ENCODE measurements at places on chromosomes 3 and 15. TPM values are rescaled to one million over a fixed set of nuclear protein-coding genes. Genes with fewer than 3 reads are reported as not detected.

GRCh38 chr15:74752531-74752930 lies 3.9 kb downstream of the CYP1A2 start:
- no peak for DNase-seq
- peaks cover 13% of the 10 kb centered on the region for H3K27me3 ChIP-seq

GRCh38 chr3:42752961-42753360 lies 20.1 kb downstream of the CCDC13 start:
- no peaks in the 10 kb centered on the region for H3K27me3 ChIP-seq
- no peak for DNase-seq
- H3K36me3 ChIP-seq: no peaks in the 10 kb centered on the region

DNA sequence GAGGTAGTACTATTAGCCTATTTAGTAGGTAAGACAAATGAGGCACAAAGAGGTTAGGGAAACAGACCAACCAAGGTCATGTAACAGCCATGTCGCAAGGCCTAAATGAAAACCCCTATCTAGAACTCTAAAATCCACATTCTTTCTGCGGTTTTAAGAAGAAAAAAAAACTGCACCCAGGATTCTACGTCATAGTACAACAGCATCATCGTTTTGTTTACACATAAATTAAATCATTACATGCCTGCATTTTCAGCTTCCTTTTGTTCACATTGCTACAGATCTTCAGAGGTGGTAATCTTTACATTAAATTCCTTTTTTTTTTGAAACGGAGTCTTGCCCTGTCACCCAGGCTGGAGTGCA lies 548 bp upstream of the PSMD6 start:
- H3K36me3 ChIP-seq: peaks cover 29% of the 10 kb centered on the region
- H3K4me3 ChIP-seq: peak overlapping the region; percentile 78
- H3K27ac ChIP-seq: peak overlapping the region; percentile 84
- peaks cover 24% of the 10 kb centered on the region for H3K27me3 ChIP-seq
- H3K4me1 ChIP-seq: peaks cover 8% of the 10 kb centered on the region

The LTF gene
- not detected for total RNA-seq

DNA sequence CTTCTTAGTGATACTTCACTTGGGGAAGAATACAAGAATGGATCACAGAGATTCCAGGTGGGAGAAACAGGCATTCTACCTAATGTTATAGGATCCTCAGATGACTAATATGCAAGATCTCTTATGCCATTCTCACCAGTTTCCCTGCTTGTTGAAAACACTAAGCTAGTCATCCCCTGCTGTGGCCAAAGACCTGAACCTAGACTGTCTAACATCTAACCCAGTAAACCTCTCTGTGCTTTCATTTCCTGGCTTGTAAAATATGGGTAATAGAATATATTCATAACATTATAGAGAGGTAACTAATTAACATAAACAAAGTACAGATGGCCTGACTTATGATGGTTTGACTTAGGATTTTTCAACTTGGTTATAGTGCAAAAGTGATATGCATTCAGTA lies 776.3 kb downstream of the TUSC7 start:
- DNase-seq: no peak
- no peaks in the 10 kb centered on the region for H3K36me3 ChIP-seq
- no peak overlapping the region for H3K27ac ChIP-seq
- no peaks in the 10 kb centered on the region for H3K27me3 ChIP-seq

- no peaks in the 10 kb centered on the region for H3K27me3 ChIP-seq
- DNase-seq: no peak
- peaks cover 80% of the 10 kb centered on the region for H3K4me1 ChIP-seq
- H3K36me3 ChIP-seq: peaks cover 64% of the 10 kb centered on the region
- H3K27ac ChIP-seq: peak overlapping the region; percentile 57
- no peak overlapping the region for H3K4me3 ChIP-seq
Measured at GRCh38 chr15:59296181-59296617, 76.5 kb downstream of the MYO1E start.

The IL16 gene
- not detected for total RNA-seq

- no peaks in the 10 kb centered on the region for H3K36me3 ChIP-seq
- H3K27me3 ChIP-seq: no peaks in the 10 kb centered on the region
- peaks cover 16% of the 10 kb centered on the region for H3K4me1 ChIP-seq
- no peak for DNase-seq
- H3K27ac ChIP-seq: no peak overlapping the region
Measured at GRCh38 chr3:148951599-148952361, 39.6 kb upstream of the GYG1 start.

DNA sequence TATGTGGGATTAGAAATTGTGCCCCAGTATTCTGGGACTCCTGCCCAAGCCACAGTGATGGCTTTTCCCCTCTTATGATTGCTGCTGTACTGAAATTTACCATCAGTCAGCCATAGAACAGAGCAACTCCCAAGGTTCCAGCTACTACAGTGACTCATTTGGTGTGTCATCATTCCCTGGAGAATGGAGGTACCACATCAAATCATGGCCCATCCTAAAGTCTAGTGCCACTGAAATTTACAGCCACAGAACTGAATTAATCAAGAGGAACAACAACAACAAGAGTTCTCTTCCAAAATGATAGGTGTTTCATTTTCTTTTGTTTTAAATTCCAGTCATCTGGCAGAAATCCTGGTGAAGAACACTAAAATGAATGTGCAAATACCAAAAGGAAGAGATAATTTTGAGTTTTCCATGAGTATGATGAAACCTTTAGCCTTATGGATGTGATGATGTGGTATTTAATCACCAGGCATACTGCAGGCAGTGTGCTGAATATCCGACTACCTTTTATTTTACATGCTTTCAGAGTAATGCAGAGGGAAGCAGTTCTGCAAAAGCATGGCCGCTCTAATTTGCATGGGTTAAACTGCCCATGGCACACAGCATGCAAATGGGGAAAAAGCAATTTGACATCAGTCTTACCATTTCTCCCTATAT lies 75.6 kb upstream of the SLC2A2 start:
- H3K4me3 ChIP-seq: no peak overlapping the region
- H3K36me3 ChIP-seq: no peaks in the 10 kb centered on the region
- H3K27me3 ChIP-seq: no peaks in the 10 kb centered on the region
- H3K27ac ChIP-seq: no peak overlapping the region
- H3K4me1 ChIP-seq: no peaks in the 10 kb centered on the region

GRCh38 chr3:135991621-135992020 lies 26.1 kb downstream of the PPP2R3A start:
- no peak overlapping the region for H3K4me3 ChIP-seq
- H3K27ac ChIP-seq: peak overlapping the region; percentile 85
- DNase-seq: no peak
- H3K27me3 ChIP-seq: no peaks in the 10 kb centered on the region
- H3K36me3 ChIP-seq: peaks cover 5% of the 10 kb centered on the region

The COL6A6 gene
- total RNA-seq: not detected

GRCh38 chr3:62370858-62371719 lies 2.3 kb downstream of the FEZF2 start:
- H3K4me3 ChIP-seq: no peak overlapping the region
- H3K27me3 ChIP-seq: peaks cover 71% of the 10 kb centered on the region
- no peaks in the 10 kb centered on the region for H3K4me1 ChIP-seq

The DGKG gene
- total RNA-seq: 7.2 TPM

- no peaks in the 10 kb centered on the region for H3K36me3 ChIP-seq
- no peaks in the 10 kb centered on the region for H3K27me3 ChIP-seq
- H3K4me3 ChIP-seq: no peak overlapping the region
- DNase-seq: no peak
Measured at GRCh38 chr15:96849271-96849900, 518.9 kb downstream of the NR2F2 start.

- H3K4me1 ChIP-seq: no peaks in the 10 kb centered on the region
- H3K27me3 ChIP-seq: no peaks in the 10 kb centered on the region
- no peak overlapping the region for H3K4me3 ChIP-seq
- DNase-seq: no peak
- H3K36me3 ChIP-seq: no peaks in the 10 kb centered on the region
- H3K27ac ChIP-seq: no peak overlapping the region
Measured at GRCh38 chr15:67531379-67531914, 10.5 kb downstream of the C15orf61 start.

- no peaks in the 10 kb centered on the region for H3K4me1 ChIP-seq
- H3K27ac ChIP-seq: no peak overlapping the region
- DNase-seq: no peak
- no peaks in the 10 kb centered on the region for H3K36me3 ChIP-seq
Measured at GRCh38 chr15:60191821-60192220, 187.7 kb downstream of the FOXB1 start.

DNA sequence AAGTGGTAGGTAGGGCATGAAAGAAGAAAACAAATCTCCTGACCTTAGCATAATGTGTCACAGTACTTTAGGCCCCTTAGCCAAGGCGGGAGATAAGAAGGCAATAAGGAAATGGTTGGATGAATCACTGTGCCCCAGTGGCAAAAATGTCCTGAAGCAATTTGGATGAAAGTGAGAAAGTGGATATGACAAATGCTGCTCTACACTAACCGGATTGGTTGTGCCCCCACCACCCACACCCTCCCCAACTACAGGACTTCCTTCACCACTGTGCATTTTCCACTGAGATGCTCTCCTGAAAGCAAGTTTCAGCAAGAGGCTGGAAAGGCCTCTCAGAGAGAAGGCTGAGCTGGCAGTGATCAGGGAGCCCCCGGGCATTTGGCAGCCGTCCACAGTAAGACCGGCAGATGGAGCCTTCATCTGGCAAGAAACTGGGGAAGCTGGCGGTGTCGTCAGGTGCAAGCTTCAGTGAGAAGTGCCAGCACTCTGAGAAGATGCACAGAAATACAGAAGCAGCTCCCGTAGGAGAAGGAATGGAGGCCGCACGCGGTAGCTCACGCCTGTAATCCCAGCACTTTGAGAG lies 63.8 kb downstream of the ATP1B3 start:
- H3K4me3 ChIP-seq: peak overlapping the region; percentile 62
- DNase-seq: peak; percentile 93
- H3K4me1 ChIP-seq: peaks cover 25% of the 10 kb centered on the region
- no peaks in the 10 kb centered on the region for H3K27me3 ChIP-seq

The OXTR gene
- 2.8 TPM for total RNA-seq

- H3K4me1 ChIP-seq: peaks cover 63% of the 10 kb centered on the region
- H3K36me3 ChIP-seq: peaks cover 94% of the 10 kb centered on the region
- H3K27me3 ChIP-seq: no peaks in the 10 kb centered on the region
Measured at GRCh38 chr3:157157836-157158235, 2.1 kb downstream of the CCNL1 start.

DNA sequence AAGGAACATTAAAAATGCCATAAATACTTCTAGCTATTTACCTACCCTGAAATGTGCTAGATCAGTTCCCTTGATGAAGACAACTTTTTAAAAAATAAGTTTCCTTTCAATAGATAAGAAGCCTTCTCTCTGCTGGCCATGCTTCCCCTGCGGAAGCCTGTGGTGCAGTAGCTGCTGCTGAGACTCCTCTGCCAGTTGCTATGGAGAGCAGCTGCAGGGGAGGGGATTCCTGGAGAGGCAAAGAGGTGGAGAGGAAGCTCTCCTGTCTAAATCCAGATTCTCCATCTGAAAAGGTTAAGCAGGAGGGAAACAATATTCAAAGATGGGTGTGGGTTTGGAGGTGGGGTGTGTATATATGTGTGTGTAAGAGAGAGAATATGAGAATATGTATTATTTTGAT lies 69.8 kb upstream of the BFSP2 start:
- H3K4me1 ChIP-seq: no peaks in the 10 kb centered on the region
- no peak for DNase-seq
- H3K27ac ChIP-seq: no peak overlapping the region
- peaks cover 97% of the 10 kb centered on the region for H3K27me3 ChIP-seq
- no peaks in the 10 kb centered on the region for H3K36me3 ChIP-seq

The ROBO1 gene
- 33.9 TPM for total RNA-seq

The PLAAT1 gene
- total RNA-seq: 7.3 TPM

GRCh38 chr15:45678459-45679178 lies 43.8 kb downstream of the SQOR start:
- no peak overlapping the region for H3K27ac ChIP-seq
- no peak overlapping the region for H3K4me3 ChIP-seq
- no peaks in the 10 kb centered on the region for H3K4me1 ChIP-seq
- DNase-seq: no peak
- H3K27me3 ChIP-seq: no peaks in the 10 kb centered on the region
- H3K36me3 ChIP-seq: peaks cover 10% of the 10 kb centered on the region

DNA sequence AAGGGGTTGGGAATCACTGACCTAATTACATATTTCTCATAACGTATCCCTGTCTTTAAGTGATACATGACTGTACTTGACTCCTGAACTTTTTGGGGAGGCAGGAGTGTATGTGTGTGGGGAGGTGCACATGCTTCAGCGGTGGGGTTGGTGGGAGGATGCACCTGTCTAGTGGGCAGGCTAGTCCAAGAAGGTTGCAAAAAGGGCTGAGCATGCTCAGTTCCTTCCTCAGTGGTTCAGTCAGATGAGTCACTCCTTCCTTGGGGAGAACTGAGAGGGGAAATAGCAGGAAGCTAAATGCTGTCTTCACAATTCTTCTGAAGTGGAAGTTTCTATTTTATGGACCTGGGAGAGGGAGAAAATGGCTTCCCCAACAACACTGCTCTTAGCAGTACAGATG lies 24.6 kb upstream of the AP4E1 start:
- no peaks in the 10 kb centered on the region for H3K27me3 ChIP-seq
- peaks cover 26% of the 10 kb centered on the region for H3K36me3 ChIP-seq
- no peak for DNase-seq
- no peak overlapping the region for H3K4me3 ChIP-seq
- H3K4me1 ChIP-seq: peaks cover 70% of the 10 kb centered on the region

GRCh38 chr3:46462111-46462510 lies 2.6 kb downstream of the LTF start:
- peaks cover 83% of the 10 kb centered on the region for H3K27me3 ChIP-seq
- DNase-seq: no peak
- H3K27ac ChIP-seq: no peak overlapping the region
- no peak overlapping the region for H3K4me3 ChIP-seq
- peaks cover 4% of the 10 kb centered on the region for H3K36me3 ChIP-seq
- H3K4me1 ChIP-seq: no peaks in the 10 kb centered on the region

The ZNF860 gene
- 7.5 TPM for total RNA-seq

DNA sequence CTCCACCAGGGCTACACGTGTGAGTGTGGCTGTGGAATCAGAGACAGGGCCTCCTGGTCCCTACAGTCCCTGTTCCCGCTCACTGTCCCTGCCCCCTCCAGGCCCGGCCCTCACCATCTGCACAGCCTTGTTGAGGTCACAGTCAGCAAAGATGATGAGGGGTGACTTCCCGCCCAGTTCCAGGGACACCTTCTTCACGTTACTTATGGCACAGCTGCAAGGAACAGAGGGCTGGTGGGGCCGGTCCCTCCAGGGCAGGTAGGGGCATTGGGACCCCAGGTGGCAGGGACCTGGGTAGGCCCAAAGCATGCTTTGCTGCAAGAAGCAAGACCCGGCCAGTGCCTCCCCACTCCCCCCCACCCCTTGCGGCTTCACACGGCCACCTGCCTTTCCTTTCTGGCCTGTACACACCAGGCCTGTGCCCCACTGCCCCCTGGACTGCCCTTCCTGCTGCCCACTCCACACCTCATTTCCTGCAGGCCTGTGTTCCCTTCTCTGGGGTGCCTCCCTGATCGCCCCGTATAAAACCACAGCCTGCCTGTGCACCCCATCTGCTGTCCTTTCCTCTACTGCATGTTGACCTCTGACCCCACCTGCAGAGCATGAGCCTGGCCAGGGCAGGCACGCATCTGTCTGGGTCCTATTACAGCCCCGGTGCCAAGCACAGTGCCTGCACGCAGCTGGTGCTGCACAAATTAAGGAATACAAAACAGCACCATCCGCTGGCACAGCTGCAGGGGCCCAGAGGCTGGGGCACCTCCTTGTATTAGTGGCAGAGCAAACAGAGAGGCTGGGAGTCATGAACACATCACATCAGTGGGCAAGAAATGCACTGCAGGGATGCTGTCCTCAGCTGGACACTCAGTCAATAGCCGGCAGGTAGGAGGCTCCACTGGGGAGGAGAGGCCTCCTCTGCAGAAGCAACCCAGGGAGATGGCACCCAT lies 30.8 kb upstream of the SLC41A3 start:
- no peak for DNase-seq
- peaks cover 8% of the 10 kb centered on the region for H3K4me1 ChIP-seq
- no peak overlapping the region for H3K27ac ChIP-seq
- no peaks in the 10 kb centered on the region for H3K36me3 ChIP-seq
- H3K27me3 ChIP-seq: peaks cover 15% of the 10 kb centered on the region

The DAZL gene
- not detected for total RNA-seq

GRCh38 chr3:148309390-148310035 lies 388.2 kb upstream of the AGTR1 start:
- DNase-seq: peak; percentile 68
- H3K4me1 ChIP-seq: peaks cover 7% of the 10 kb centered on the region
- H3K36me3 ChIP-seq: no peaks in the 10 kb centered on the region

Measured in Calu3 (cell line).